ENCODE measurements at places on chromosomes 6 and 20.

DNA sequence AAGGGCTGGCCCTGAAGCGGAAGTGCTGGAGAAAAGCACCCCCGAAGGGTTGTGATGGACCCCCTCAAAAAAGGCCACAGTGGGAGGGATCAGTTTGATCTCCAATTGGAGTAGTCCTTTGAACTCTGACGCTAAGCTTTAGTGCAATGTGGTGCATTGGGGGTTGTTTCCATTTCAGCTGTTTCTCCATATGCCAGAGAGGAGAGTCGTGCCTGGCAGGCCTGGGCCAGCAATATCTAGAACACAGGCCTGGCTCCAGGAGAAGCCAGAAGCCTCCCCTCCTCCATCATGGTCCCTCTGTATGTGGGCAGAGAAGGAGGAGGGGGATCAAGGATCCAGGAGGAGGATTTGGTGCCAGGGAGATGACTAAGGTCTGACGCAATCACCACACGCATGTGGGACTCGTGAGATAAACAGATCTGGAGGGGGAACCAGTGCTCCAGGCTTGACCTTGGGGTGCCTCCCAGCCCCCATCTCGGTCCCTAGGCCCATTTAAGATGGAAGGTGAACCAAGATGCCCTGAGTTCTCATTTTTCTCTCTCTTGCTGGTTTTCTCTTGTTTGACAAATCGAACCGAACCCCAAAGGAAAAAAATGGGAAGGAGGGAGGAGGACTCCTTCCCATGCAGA, 517.4 kb upstream of the JARID2 start:
- DNase-seq, result peak; percentile 56

- DNase-seq, result peak; percentile 44
Measured at GRCh38 chr20:31811198-31811597, 8.0 kb upstream of the MYLK2 start.

- no peak for DNase-seq
Measured at GRCh38 chr6:1850840-1851157, 241.1 kb downstream of the FOXC1 start.

GRCh38 chr6:15961635-15962448, 167.0 kb upstream of the MYLIP start:
- DNase-seq, result no peak

GRCh38 chr20:62291251-62292066, 11.3 kb upstream of the ADRM1 start:
- DNase-seq, result no peak
